HTR-8/SVneo (cell line): ENCODE measurements at places on chromosomes 2 and 18.

DNA sequence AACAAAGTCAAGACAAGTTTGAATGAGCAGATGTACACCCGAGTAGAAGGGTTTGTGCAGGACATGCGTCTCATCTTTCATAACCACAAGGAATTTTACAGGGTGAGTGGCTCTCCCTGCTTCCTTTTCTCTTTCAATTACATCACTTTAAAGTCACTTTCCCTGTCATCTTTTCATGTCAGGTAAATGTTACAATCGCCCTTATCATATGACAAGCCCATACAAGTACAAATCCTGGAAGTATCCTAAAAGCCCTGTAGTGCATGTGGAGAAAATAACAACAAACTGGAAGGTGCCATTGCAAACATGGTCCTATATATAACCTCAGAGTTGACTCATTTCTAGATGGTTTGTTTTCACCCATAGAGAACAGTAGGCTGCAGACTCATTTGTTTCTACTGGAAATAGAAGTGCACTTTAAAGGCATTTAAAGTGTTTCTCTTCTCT is 126.0 kb downstream of the SP100 start:
- DNase-seq, result peak; percentile 14

DNA sequence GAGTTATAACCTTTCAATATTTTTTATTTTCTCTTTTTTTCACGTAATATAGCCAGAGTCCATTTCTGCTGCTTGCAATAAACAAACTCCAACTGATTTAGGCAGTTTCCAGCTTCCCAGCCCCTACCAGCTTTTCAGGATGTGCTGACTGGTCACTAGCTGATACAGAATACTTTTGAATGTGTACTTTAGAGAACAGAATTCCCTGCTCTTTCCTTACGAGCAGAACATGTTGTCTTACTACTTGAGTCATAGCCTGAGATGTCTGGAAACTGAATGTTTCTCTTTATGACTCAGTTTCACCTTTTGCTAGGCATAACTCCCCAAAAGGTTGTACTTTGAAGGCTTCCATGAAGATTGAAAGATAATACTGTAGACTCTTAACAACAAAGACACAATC is 44.5 kb upstream of the KCNE4 start:
- no peak for DNase-seq

- DNase-seq, result no peak
These were observed 260.9 kb downstream of the PHLPP1 start for GRCh38 chr18:62976227-62976626.

DNA sequence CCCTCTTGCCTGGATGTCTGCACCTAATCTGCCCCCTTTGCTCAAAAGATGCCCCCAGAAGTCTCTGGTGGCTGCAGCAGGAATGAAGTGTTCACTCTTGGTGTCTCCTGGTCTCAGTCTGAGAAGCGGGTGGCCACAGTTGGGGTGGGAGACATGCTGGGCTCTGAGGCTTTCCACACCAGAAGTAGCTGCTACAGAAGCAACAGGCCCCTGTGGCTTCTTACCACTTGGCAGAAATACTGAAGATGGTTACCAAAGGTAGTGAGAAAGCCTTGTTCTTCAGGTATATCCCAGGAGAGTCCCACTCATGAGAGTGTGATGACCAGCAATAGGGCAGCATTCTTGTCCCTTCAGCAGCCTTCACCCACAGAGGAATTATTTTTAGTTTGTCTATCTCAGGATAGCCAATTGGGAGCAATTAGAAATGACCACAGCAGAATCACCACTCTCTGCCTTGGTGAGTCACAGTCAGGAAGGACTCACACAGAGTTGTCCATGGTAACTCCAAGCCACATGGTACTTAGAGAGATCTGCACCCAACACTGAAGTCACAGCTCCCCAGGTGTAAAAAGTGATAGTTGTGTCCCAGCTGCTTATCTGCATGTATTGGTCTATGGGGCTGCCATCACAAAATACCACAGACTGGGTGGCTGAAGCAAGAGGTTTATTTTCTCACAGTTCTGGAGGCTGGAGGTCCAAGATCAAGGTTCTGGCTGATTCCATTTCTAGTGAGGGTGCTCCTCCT is 169.8 kb upstream of the ID2 start:
- no peak for DNase-seq

DNA sequence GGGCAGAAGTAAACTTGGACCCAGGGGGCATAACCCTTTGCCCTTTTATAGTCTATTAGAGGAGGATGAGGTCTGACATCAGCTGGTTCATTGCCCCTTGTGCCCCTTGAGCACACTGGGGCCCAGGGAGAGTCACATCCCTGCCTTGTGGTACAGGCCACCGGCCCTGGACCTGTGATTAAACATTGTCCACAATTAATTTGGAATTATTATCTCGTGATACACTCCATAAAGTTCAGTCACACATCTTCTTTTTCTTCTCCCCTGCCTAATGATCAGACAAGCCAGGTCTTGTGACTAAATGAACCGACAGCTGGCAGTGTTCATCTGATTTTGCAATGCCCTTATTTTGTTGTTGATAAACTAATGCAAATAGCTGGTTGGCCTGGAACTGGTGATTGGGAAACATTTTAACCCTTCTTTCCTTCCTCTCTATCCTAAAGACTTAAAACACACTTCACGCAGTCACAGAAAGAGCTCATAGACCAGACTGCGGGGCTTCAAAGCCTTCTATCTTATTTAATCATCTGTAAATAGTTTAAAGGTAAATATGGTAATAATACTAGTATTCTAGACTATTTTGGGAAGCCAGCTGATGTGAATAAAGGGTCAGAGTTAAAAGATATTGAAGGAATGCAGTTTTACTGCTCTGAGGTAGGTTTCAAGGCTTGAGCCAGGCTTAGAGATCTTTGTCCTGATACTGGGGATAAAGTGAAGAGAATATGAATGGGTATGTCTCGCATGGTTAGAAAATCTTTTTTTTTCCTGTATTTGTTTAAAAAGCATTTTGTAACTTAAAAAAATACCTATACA is 13.4 kb downstream of the IL1R1 start:
- DNase-seq, result no peak

GRCh38 chr2:70759446-70759845 is 8.6 kb downstream of the ADD2 start:
- DNase-seq, result no peak

DNA sequence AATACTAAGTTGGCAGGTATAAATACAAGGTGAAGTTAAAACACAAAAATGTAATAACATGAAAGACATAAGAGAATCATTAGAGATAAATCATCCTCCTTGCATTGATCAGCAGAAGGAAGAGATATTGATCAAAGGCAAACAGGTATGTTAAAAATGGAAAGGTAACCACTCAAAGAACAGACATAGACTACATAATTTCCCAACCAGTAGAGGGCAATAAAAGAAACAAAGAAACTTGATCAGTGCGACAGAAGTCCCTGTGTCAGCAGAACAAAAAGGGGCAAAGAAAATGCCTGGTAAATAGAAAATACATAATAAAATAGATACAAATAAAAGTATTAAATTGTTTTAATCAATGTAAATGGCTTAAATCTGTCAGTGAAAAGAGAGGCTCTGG is 53.6 kb downstream of the FAM228A start:
- DNase-seq, result no peak

DNA sequence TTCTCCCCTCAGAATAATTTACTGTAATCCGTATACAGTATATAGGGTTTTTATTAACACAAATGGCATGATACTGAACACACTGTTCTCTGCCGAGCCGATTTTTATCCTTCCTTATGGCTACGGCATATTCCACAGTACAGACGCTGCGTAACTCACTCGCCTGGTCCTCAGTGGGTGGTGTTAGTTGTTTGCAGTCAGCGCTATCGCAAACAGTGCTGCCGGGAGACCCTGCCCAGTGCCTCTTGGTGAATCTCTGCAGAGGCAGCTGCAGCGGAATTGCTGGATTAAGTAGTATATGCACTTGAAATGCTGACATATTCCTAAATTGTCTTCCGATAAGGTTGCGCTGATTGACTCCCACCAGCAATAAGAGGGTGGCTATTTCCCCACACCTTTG is 73.9 kb downstream of the MARCO start:
- no peak for DNase-seq

DNA sequence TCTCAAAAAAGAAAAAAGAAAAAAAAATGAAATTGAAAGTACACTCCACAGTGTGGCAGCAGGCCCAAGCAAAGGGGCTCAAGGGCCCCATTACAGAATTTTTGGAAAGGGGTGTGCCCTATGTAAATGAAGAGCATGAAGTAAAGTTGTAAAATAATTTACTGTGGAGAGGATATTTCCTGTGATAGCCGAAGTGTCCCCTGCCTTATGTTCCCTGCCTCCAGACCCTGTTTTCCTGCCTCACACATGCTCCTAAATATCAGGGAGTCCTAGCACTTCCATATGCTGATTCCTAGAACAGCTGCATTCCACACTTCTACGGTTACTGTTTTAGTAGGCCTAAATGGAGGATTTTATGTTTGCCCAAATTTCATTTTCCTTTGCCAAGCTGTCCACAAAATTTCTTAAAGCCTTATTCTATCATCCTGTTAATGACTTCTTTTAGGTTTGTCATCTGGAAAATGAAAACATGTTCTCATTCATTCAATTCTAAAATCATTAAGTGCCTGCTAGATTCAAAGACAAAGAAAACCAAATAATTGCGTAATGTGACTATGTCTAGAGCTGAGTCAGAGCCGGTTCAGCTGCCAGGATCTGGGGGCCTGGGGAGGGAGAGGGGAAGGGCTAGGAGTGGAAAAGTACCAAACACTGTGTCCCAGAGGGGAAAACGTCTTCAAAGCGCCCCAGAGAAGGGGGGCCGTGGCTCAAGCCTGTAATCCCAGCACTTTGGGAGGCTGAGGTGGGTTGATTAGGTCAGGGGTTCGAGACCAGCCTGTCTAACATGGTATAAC is 25.9 kb upstream of the IMPA2 start:
- no peak for DNase-seq

GRCh38 chr2:195737511-195738325 is 80.7 kb downstream of the SLC39A10 start:
- no peak for DNase-seq

- no peak for DNase-seq
These were observed 211.8 kb upstream of the SLC14A2 start for GRCh38 chr18:45403341-45404049.

DNA sequence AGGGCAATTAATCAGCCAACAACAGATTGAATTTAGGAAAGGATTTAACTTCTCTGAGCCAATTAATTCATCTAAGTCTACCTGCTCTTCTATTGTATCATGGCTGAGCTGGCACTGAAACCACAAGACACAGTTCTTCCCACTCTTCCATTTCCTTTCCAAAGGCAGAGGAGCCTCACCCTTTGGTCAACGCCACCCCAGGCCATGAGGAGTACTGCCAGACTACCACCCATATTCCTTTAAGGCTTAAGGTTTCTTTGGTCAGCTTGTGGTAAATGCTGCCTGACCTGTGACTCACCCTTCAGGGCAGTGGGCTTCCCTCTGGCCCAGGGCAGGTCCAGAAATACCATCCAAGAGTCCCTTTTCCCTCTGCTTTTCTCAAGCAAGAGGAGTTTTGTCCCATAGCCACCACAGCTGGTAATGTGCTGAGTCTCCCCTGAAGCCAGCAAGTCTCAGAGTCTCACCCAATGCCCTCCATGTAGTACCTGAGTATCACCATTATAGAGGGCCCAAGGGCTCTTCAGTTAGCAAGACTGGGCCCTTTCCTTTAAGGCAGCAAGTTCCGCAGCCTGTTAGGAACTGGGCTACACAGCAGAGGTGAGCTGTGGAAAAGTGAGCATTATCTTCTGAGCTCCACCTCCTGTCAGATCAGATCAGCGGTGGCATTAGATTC is 900.5 kb upstream of the CRIM1 start:
- DNase-seq, result peak; percentile 19

DNA sequence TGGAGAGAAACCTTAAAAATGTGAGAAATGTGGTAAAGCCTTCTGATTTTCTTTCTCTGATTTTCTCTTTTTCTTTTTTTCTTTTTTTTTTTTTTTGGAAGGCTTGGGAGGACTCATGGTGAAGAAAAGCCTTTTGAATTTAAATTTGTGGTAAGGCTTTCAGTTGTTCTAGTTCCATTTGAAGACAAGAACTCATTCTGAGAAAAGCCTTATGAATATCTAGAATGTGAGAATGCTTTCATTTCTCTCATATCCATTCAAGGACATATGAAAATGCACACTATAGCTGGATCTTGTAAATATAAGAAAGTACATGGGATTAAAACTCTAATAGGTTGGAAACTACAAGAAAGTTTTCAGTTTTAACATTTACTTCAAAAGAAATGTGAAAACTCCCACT is 1045.2 kb upstream of the NRXN1 start:
- no peak for DNase-seq

- no peak for DNase-seq
These were observed 107.7 kb upstream of the MCFD2 start for GRCh38 chr2:47023332-47023731.

GRCh38 chr2:218985021-218985324 is at the start of gene FEV:
FEV (minus strand) TSS chr2:218985184; CDS start chr2:218985075, 109 bp downstream.
- DNase-seq, result no peak

GRCh38 chr2:145304501-145304900 is 784.6 kb upstream of the ZEB2 start:
- no peak for DNase-seq

DNA sequence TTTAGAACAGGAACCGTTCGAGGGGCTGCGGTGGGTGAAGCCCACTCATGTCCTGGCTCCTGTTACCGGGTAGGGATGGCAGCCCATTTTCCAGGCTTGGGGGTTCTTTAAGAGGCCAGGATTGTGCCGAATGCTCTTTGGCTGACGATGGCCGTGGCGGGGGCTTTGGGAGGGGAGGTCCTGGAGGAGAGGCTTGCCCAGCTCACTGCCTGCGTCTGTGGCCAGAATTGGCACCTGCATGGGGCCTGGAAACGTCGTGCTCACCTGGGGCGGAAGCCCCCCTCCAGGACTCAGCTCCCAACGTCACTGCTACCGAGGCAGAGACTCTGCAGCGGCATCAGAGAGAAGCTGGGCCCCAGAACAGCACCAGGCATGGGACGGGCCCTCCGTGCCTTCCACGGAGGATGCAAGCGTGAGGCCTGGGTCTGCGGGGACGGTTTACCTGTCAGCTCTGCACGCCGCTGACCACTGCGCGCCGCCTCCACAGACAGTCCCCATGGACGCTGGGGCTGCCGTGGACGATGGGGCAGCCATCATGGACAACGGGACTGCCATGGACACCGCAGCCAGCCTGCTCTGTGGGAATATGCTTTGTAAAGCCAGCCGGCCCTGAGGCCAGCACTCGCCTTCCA is 82.9 kb downstream of the NFATC1 start:
- no peak for DNase-seq

DNA sequence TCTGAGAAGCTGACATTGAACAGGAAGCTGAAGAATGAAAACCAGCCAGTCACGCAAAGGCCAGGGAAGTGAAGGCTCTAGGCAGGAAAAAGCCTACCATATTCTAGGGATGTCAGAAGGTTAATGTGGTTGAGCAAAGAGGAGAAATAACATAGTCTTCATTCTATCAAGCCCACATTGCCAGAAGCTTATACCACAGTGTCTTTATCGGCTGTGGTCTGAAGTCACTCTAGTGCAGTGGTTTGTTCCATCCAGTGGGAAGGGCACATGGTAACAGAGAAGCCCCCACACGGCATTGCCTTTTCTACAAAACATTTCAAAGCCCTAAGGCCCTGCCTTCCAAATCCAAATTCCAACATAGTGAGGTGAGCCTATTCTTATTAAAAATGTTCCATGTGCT is 311.3 kb downstream of the TNS1 start:
- no peak for DNase-seq
